ENCODE measurements at places on chromosomes 3 and 15.
A peak's percentile ranks its signal among the peaks of the same experiment; 100 is the strongest.

- no peak for DNase-seq
Observed at GRCh38 chr3:52477796-52478095, 17.4 kb upstream of the STAB1 start.

- DNase-seq, result no peak
Observed at GRCh38 chr15:63019511-63020109, 22.9 kb upstream of the TPM1 start.

- no peak for DNase-seq
Observed at GRCh38 chr3:167188592-167188991, 191.5 kb downstream of the ZBBX start.

DNA sequence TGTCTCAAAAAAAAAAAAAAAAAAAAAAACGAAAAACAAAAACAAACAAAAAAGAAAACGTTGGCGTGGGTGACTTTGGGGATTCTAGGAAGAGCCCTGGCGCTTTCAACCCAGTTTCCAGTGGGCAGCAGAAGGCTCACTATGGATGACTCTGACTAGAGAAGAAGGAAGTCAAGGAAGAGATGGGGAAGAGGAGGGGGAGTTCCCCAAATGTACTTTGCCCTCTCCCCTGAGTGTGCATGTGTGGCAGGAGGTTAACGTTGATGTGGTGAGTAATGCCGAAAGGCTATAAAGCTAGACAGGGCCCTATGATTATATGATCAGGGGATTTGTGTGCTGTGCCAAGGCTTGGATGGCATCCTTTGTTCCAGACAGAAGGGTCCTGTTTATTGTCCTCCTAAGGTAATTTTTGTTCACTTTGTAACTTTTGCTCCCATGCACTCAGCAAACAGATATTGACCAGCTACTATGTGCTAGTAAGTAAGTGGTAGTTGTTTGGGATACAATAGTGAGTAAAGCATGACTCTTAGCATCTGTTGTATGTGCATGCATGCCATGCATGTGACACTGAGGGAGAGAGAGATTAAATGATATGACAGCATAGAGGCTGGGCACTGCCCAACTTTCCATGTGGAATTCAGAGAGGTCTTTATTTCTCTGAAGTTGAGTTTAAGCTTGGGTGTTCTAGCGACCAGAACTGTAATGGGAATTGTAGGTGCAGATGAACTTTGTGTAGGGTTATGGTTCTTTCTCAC is 750 bp upstream of the HHLA2 start:
- DNase-seq, result peak; percentile 38

DNA sequence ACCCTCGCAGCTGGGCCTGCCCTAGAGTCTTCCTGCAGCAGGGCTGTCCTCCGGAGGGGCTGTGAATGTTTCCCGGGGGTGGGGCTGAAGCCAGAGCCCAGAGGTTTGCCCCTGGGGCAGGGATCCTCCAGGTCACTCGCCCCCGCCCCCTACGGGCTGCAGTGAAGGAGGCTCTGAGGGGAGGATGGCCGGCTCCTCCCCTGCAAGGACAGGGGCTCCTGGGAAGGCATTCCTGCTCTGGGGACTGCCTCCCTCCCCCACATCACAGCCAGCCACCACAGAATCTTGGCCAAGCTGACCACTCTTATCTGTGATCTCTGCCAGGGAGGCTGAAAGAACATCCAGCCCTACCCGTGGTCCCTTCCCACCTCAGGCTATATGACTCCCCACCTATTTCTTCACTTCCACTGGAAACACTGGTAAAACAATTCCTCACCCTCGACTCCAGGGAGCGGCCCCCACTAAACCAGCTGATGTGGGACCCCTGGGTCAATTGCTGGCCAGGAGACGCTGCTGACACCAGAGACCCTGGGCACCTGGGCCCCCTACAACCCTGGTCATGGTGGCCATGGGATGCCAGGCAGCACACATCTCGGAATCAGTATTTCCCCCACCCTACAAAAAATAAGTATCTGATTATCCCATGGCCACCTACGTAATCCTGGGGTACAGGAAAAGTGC is 66.0 kb downstream of the HMCES start:
- no peak for DNase-seq

GRCh38 chr3:179324270-179324754 is 1.5 kb downstream of the ZNF639 start:
- no peak for DNase-seq

- DNase-seq, result no peak
Observed at GRCh38 chr15:81336568-81336967, 12.6 kb upstream of the STARD5 start.

- no peak for DNase-seq
Observed at GRCh38 chr3:24270204-24270691, 224.4 kb downstream of the THRB start.

- no peak for DNase-seq
Observed at GRCh38 chr15:27358751-27359434, 387.9 kb downstream of the GABRG3 start.

- DNase-seq, result peak; percentile 89
Observed at GRCh38 chr3:24678021-24678420, 183.4 kb upstream of the THRB start.

- no peak for DNase-seq
Observed at GRCh38 chr3:38724392-38724736, 74.9 kb upstream of the SCN5A start.

GRCh38 chr3:111924283-111924682 is 54.5 kb upstream of the ABHD10 start:
- DNase-seq, result no peak

GRCh38 chr3:172036541-172037215 is 2.7 kb upstream of the FNDC3B start:
- no peak for DNase-seq

GRCh38 chr3:71062037-71062932 is 521.2 kb downstream of the FOXP1 start:
- DNase-seq, result no peak

DNA sequence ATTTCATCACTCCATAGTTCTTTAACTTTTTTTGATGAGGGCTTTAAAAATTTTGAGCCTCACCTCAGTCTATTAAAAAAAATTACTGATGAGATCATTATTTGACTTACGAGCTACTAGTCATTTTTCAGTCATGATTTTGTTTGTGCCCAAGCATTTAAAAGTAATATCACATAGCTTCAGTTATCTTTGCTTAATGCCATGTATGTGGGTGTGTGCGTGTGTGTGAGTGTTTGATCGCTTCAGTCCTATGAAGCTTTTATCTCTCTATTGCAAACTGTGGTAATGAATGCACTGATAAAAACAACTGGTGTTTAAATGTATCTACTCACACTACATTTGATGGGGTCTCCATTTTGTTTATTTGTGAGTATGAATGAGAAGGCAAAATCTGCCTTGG is 49.8 kb downstream of the RSRC1 start:
- no peak for DNase-seq

DNA sequence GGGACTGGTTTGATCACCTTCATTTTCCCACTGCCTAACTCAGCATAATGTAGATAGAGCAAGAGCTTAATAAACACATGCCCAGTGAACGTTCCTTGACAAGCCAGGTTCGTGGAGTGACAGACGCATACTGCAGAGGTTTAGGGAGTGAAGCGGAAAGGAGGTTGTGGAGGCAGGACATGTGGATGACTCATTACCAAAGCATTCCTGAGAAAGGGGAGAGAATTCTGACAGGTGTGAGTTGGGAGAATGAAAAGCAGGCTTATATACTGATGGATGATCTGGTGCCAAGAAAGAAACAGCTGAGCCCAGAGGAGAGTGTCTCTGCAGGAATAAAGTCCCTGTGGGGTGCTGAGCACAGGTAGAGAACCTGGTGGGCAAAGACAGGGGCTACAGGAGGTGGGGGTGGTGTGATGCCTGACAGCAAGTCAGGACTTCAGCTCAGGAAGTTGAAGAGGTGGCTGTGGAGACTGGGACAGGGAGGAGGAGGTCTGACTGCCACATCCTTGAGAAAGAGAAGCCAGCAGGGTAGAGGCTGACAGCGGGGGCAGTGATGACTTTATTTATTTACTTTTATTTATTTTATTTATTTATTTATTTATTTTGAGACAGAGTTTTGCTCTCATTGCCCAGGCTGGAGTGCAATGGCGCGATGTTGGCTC is 2.4 kb upstream of the RPL29 start:
- DNase-seq, result no peak

- DNase-seq, result no peak
Observed at GRCh38 chr3:23254282-23254681, 51.2 kb downstream of the UBE2E2 start.

DNA sequence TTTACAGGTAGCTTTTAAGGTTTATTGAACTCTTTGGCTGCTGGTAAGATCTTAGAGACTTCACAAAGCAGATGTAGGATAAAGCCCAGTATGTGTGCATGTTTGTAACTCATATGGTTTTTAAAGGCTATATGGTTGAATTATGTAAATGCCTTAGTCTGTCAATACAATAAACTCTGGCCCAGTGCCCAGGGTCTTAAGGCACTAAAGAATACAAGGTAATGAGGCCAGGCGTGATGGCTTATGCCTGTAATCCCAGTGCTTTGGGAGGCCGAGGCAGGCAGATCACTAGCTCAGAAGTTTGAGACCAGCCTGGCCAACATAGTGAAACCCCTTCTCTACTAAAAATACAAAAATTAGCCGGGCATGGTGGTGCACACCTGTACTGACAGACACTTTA is 170.3 kb upstream of the CGNL1 start:
- no peak for DNase-seq

- peak; percentile 44 for DNase-seq
Observed at GRCh38 chr15:52076889-52077781, 35.4 kb downstream of the BCL2L10 start.

DNA sequence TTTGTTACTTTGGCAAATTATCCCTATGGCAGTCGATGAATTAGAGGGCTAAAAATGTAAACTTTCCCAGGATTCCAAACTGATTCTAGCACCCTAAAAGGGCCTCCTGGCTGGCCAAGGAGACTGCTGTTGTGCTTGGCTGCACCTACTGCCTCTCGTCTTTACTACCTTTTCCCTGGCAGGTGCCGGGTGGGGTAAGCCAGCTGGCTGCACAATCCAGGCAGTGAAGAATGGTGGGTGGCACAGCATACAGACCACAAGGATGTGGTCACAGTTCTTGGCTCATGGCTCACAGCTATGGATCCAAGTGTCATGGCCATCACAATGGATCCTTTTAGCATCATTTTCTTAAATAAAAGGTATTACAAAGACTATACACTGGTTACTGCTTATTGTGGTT is 20.7 kb upstream of the SLC25A26 start:
- no peak for DNase-seq

- DNase-seq, result peak; percentile 79
Observed at GRCh38 chr3:109071350-109072142, 46.4 kb downstream of the MORC1 start.

DNA sequence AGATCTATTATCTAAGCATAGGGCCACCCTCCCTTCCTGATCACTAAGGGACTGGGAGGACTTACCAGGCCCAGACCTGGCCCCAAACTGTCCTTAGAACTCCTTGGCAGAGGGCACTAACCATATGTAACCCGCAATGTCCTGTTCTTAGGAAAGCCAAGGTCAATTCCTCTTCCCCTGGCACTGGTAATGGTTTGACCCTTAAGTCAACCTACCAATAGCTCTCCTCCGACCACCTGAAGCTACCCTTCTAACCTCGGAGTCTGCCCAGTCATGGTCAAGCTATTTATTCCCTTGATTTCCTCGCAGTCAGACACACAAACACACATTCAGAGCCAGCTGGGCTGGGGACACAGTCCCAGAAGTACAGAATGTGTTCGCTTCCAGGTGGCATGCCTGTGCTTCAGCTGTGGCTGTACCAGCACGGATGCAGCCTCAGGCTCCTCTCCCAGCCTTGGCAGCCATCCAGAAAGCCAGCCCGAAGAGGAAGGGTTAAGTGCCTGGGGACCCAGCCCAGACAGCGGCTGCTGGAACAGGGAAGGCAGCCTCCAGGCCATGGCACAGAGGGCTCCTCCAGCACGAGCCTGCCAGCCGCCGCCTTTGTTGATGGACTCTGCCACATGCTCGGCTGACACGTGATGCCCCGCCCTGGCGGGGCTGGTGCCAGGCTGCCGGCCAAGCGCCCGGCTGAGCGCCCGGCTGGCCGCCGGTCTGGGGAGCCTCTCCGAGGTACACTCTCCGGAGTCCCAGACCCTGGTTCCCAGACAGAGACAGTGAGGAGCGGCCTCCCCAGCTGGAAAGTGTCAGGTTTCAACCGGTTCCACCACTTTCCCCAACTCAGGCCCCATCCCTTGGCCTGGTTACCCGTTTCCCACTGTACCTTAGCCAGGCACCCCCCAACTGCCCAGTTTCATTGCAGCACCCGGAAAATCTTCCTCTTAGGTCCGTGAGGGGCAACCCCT is 5.5 kb downstream of the BMF start:
- peak; percentile 27 for DNase-seq

GRCh38 chr3:156206157-156206556 is 85.8 kb downstream of the KCNAB1 start:
- no peak for DNase-seq

DNA sequence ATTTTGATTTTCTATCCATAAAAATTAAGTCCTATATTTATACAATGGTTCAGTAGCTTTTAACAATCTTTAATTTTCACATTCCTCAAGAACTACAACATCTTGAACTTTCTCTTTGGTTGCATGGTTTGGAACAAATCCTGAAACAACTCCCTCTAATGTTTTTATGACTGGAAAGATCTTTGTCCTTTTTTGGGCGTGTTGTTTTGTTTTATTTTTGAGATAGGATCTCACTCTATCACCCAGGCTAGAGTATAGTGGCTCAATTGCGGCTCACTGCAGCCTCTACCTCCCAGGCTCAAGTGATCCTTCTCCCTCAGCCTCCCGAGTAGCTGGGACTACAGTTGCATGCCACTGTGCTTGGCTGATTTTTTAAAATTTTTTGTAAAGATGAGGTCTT is 4.0 kb downstream of the STX19 start:
- no peak for DNase-seq

DNA sequence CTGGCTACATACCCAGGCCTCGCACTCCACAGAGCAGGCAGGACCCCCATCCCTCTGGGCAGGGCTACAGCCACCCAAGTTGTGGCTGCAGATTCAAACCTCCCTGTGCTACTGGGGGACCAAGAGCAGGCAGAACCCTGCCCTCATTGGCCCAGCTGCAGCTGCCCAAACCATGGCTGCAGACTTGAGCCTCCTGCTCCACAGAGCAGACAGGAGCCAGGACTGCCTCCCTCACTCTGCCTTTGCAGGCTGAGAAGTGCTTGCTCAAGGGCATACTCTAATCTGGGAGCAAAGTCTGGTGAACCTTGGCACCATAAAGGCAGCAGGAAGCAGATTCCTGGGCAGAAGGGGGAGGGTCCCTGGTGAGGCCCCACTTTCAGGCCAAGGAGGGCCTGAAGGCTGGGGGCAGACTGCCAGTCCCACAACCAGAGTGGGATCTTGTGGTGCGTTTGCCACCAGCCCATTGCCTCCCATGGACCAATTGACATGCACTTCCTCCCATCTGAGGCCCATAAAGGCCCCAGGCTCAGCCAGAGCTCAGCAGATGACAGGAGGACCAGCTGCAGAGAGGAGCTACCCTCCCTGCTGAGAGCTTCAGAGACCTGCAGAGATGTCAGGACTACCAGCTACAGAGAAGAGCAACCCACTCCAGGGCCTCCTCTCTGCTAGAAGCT is 64.2 kb upstream of the EPHA6 start:
- DNase-seq, result no peak

- DNase-seq, result no peak
Observed at GRCh38 chr3:191336833-191337232, 6.5 kb upstream of the UTS2B start.
